ENCODE measurements at places on chromosomes 3 and 15.
A peak's percentile ranks its signal among the peaks of the same experiment; 100 is the strongest.

DNA sequence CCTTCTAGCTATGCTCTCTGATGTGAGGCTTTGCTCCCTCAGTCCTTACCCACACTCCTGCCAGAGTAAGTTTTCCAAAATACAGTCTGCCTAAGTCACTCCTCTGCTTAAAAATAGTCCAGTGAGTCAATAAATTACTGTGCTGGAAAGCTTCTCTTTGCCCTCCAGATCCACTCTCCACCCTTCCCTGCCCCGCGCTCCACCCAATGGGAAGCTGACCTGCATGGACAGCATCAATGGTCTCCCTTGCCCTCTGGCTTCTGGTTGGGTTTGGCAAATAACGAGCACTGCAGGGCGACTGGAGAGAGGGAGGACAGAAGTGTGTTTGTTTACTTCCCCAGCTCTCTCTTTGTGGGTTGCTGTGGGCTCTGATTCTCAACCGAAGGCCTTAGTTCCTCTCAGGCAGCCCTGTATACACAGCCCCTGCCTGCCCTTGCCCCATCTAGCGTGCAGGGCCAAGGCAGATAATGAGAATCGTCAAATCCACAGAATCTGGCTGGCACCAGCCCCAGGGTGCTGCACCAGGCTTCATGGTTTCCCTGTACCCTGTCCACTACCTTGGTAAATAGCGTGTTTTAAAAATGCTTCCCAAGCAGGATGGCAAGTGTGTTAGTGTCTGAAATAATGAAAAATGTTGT lies 110.4 kb downstream of the ADAMTSL3 start:
- no peak for DNase-seq

DNA sequence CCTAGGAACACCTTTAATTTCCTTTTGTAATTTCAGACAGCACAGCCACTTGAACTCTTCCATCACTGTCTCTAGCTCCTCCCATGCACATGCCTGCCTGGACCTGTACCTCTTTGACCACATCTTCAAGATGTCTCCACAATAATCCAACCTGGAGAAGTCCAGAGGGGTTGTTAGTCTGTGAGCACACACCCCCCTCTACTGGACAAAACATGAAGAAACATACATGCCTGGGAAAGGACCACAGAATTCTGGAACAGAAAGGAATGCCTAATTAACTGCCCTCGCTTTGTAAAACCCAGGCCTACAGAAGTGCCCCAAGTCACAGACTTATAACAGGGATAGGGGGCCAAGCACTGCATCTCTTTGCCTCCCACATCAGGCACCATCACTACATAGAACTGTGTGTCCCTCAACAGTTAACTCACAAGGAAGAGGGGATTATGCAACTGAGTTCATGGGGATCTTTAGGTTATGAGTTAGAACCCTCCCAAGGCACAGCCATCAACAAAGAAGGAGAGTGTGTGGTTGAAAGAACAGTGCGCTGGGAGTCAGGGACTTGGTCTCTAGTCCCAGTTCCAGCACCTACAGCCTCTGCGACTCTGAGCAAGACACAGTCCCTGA lies 61.7 kb downstream of the FMN1 start:
- peak; percentile 38 for DNase-seq

DNA sequence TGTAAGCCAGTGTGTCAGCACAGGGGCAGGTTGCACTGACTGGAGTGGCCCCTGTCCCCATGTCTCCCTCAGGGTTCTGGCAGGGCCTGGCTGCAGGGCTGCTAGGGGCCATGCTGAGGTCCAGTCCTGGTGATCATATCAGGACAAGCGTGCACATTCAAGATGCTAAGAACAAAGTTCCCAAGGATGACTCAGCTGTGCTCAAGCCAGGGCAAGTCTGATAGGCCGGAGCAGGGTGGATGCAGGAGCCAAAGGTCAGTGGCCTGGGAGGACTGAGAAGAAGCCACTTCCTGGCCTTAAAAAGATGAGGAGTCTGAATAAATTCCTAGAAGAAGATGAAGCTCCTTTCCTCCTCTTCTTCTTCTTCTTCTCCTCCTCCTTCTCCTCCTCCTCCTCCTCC lies 353.2 kb downstream of the AGBL1 start:
- DNase-seq, result no peak

DNA sequence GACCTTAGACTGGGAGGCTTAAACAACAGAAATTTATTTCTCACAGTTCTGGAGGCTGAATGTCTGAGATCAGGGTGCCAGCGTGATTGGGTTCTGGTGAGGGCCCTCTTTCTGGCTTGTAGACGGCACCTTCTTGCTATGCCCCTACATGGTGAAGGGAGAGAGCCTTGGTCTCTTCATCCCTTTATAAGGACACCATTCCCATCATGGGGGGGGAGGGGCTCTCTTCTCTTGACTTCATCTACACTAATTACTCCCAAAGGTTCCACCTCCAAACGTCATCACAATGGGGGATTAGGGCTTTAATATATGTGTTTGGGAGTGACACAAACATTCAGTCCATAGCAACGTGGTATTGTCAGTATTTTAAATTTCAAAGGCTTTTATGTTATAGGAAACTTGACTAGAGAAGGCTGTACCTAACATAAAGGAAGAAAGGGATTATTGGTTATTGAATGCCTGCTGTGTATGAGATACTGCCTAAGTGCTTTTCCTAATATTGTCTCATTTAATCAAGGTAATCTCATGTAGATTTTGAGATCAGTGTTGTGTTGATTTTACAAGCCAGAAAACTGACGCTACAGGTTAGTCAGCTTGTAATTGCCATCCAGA lies 20.9 kb downstream of the SYN2 start:
- no peak for DNase-seq

GRCh38 chr3:177419904-177420601 lies 222.8 kb upstream of the TBL1XR1 start:
- DNase-seq, result no peak

- no peak for DNase-seq
These were observed 2.8 kb upstream of the ISG20 start for GRCh38 chr15:88636050-88636449.

GRCh38 chr3:128427872-128428822 lies 38.5 kb downstream of the DNAJB8 start:
- DNase-seq, result no peak

DNA sequence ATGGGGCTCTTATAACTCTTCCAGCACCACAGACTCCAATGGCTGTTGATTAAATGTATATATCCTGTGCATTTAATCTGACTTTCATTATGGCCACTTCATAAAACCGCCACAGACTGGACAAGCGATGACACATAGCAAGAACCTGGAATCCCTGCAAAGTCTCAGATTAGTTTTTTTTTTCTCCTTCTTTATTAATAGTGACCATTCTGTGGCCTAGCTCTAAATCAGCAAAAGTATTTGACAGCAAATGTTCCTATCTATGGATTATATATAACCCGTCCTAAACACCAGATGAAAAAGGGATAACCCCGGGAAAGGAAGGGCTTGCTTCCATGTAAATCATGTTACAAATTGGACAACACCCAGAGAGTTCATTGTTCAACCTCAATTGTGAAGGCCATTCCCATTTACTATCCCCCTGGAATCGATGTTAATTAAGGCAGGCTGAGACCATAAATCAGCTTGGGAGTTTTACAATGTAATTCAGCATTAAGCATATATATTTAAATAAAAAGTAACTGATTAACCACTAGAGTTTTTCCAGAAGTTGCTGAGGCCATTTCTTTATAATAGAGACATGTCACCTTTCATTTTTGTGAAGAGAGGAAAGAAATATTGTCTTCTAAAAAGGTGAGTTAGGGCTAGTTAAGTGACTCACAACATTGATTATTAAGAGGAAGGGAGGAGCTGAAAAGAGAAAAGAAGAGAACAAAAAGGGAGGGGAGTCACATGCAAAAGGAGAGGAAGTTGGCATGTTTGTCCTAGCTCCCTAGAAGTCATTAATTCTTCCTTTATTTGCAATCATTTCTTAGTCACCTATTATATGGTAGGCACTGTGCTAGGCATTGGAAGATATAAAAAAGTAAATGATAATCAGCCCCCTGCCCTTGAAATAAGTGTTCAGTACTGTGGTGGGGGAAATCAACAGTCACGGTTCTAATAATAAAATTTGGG lies 26.2 kb downstream of the ALDH1A2 start:
- no peak for DNase-seq

- no peak for DNase-seq
These were observed 72.3 kb upstream of the THBS1 start for GRCh38 chr15:39508536-39508935.

All from NCI-H2029 (cell line).